GM12878 (cell line): ENCODE measurements at places on chromosomes 11 and 22. TPM values are rescaled to one million over a fixed set of nuclear protein-coding genes. Genes with fewer than 3 reads are reported as not detected.

OR8I2 gene
- polyA plus RNA-seq = not detected in 2 replicates

C11orf16 gene
- 0.39 TPM in 1 of 2 replicates, not detected in the other for polyA plus RNA-seq

TLCD5 gene
- polyA plus RNA-seq = 3.2 and 4.4 TPM in 2 replicates

TMEM191B gene
- polyA plus RNA-seq = 0.58 and 1.0 TPM in 2 replicates

GUCY1A2 gene
- polyA plus RNA-seq = not detected in 2 replicates

STK33 gene
- 22.6 and 24.3 TPM in 2 replicates for polyA plus RNA-seq
